ENCODE measurements at places on chromosomes 11 and 22.

GRCh38 chr11:129698212-129698611, 117.4 kb upstream of the TMEM45B start:
- no peak for DNase-seq

- no peak for DNase-seq
These were observed 60.1 kb upstream of the MPEG1 start for GRCh38 chr11:59272771-59273372.

GRCh38 chr11:19419808-19420207, 179.1 kb upstream of the E2F8 start:
- no peak for DNase-seq

GRCh38 chr22:44429941-44430587, 68.0 kb downstream of the RTL6 start:
- no peak for DNase-seq

DNA sequence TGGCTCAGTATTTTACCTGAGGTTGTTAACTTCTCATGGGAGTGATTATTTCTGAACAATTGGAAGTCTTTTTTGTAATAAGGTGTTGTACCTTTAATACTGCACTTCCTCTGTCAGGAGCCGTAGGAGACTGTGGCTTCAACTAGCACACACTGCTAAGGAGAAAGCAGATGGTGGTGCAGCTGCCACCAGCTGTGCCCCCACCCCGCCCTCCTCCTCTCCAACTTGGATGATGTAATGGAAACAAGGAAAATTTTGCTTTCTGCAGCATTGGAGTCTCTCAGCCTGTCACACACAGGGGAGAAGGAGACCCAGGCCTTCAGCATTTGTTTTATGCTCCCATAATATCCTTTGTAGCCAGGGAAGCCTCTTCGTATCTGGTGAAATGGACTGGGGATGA, 91.2 kb downstream of the TEAD1 start:
- DNase-seq: peak; percentile 39

DNA sequence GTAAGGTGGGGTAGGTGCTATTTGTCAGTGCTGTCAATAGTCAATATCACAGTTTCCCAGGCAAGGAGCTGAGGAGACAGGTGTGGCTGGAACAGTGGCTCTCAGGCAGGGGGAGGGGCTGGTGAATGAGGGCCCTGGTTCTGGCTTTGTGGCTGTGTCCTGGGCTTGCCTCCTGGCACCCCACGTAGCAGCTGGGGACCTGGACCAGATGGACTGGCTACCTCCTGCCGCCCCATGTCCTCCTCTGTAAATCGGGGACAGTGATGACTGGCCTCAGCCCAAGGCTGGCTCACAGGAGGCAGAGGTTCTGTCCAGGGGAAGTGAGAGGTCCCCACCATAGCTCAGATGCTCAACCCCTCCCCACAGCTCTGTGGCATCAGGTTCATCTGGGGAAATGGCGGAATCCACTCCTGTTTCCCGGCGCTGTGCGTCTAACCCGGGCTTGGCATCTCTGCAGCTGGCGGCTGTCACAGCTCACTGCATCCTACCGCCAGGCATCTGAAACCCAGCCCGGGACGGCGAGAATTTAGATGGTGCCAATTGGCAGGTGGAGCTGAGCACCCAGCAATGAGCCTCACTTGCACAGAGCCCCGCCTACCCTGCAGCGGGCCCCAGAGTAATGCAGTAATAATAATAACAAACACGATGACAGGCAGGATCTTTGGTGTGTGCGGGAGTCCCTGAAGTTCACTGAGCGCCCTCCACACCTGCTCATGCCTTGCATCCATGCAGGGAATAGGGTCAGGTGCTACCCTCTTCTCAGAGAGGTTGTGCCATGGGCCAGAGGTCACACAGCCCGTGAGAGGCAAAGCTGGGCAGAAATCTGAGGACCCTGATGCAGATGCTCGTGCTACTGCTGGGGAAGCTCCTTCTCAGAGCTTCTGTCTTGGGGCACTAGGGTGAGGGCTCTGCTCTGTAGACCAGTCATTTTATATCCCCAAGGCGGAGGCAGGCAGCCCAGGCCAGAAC, 27.8 kb upstream of the SHISAL1 start:
- peak; percentile 16 for DNase-seq

GRCh38 chr11:116927163-116927974, 89.9 kb upstream of the APOA1 start:
- no peak for DNase-seq

DNA sequence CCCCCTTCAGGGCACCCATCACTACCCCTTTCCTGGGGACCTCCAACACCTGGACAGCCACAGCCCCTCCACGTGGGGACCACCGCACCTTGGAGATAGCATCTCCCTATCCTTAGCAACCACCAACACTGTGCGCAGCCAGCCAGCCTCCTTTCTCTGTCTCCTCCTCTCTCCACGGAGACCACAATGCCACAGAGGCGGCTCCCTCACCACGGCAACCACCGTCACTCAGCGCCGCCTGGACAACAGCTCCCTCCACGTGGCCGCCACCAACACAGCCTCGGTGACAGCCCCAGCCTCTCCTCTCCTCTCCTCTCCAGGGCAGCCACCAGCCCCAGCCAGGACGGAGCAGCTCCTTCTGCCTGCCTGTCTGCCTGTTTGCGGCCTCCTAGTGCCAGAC, 10.5 kb downstream of the ELFN2 start:
- DNase-seq: peak; percentile 86

- DNase-seq: no peak
These were observed 7.2 kb downstream of the TTLL1 start for GRCh38 chr22:43081968-43082367.

- DNase-seq: no peak
These were observed 71.8 kb downstream of the GGTLC2 start for GRCh38 chr22:22716136-22716665.

DNA sequence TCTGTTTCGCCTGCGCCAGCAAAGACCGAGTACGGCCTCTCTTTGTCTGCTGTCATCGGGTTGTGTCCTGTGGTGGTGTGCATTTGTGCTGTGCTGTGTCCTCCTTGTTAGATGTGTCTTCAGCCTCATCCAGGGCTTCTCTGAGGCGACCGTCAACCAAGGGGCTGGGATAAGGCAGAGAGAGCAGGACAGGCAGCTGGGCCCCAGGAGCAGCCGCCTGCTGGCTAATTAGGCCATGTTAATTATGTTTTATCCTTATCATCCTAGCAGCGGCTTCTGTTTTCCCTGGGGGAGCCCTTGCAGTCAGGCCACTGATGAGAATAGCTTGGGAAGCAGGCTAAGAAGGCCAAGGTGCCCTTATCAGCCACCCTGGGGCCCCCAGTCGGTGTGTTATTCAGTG, 40.7 kb upstream of the TTC12 start:
- no peak for DNase-seq

DNA sequence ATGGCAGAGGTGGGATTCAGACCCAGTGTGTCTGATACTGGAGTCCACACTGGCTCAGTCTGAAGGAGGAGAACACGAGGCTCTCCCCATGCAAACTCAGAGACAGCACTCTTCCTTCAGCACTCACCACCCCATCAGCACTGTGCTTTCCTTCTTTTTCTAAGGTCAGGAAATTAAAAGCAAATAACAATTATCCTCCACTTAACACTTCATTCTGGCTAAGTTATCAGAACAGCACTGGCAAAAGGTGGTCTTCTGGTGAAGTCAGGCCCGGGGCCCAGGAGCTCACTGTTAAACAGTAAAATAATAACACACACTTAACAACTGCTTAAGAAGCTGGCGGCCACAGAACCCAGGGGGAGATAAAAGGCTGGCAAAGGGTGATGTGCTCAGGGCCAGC, 107.1 kb downstream of the NAT10 start:
- no peak for DNase-seq

DNA sequence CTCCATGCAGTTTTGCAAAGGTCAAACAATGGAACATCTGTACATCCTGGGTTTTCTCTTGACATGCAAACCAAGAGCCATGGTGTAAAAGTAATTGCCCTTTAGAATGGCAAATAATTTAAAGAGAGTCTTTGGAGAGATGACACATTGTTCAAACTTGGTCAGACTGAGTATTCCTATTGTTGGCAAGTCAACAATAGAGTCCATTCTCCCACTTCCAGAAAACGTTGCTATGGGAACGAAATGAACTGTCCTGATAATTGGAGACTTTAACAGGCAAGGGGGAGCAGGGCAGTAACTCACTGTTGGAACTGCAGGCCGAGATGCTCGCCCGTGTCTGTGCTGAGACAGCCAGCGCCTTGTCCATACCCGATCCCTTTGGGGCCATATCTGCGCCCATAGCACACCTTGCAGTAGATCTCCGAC, 13.9 kb downstream of the CSRP3 start:
- peak; percentile 84 for DNase-seq

- no peak for DNase-seq
These were observed 12.4 kb upstream of the HTATIP2 start for GRCh38 chr11:20351136-20351535.

- DNase-seq: no peak
These were observed 10.9 kb downstream of the PDGFD start for GRCh38 chr11:104152941-104153505.

DNA sequence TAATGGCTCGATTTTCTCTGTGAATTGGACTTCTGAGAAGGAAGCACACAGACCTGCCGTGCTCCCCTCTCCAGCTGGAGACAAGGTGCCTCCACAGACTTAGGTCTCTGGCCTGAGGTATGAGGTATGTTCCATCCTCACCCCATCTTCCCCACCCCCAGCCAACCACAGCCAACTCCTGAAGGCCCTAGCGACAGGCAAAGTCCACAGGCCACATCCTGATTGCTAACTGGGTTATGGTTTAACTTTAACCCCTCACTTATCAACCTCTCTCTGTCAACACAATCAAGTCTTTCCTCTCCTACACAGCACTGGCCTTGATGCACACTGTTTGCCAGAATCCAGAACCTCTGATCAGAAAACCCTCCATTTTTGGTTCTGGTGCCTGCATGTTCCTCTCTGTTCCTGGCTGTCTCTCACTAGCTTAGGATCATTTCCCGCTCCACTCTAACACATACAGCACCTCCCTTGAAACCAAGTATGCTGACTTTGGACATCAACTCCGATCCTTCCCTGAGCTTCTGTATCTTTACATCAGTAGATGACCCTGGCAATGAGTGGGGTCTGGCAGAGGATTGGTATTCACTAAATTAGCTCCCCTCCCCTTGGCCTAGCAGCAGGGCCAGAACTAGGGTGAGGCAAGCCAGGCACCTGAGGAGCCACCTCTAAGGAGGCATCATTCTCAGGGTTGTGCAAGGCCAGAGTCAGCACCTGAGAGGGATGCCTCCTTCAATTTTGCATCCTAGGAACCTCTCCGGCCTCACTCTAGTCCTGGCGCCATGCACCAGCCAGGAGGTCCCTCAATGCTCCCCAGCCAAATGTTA, 22.0 kb downstream of the JAML start:
- no peak for DNase-seq

- DNase-seq: peak; percentile 51
These were observed 37.1 kb downstream of the RNF141 start for GRCh38 chr11:10503777-10504480.

DNA sequence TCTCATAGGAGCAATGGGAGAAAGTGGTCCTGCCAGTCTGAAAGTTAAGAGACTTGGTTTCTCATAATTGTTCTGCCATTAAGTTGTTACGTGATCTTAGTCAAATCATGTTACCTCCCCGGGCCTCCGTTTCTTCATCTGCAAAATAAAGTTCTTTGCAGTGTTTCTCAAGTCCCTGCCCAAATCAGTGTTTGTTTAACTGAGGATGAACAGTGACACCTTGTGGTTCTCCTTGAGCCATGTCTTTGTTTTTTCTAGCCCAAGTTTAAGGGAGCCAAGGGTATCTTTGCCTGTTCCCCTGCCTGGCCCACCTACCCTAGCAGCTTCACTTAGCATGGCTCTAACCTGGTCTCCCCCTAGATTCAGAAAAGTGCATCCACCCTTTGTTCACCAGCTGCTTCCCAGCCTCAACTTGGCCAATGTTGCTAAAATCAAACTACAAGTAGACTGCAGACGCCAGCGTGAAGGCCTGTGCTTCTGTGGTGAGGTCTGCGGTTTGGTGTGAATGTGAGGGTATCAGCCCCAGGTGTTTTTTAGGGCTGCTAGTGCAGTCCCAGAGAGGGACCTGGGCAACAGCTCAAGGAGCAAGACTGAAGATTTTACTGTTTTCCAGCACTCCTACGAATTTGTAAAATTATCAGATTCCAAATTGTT, 35.5 kb downstream of the FZD4 start:
- peak; percentile 56 for DNase-seq

DNA sequence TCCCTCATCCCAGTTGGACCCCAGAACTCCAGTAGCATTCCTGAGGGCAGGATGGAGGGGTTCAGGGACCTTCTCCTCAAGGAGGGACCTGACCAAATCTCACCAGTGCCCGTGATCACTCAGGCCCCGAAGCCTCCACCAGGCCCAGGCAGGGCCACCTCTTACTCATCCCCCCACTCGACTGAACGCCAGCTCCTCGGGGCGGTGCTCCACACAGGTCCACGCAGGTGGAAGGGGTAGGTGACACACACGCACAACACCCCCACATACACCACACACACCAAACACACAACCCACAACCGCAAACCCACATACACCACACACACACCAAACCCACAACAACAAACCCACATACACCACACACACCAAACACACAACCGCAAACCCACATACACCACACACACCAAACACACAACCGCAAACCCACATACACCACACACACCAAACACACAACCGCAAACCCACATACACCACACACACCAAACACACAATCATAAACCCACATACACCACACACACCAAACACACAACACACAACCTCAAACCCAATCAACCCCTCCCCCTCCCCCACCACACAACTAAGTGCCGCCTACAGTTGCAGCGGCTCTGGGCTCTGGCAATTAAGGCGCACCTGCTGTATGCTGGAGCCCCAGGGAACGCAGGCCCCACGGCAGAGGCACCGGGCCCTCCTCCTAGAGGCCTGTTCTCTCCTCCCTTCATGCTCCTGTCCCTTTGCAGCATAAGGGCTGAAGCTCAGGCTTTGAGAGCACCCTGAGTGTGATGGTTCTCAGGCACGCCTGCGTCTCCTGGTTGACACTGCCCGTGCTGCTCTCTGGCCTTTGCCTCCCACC, 1318.1 kb downstream of the TBC1D22A start:
- no peak for DNase-seq

DNA sequence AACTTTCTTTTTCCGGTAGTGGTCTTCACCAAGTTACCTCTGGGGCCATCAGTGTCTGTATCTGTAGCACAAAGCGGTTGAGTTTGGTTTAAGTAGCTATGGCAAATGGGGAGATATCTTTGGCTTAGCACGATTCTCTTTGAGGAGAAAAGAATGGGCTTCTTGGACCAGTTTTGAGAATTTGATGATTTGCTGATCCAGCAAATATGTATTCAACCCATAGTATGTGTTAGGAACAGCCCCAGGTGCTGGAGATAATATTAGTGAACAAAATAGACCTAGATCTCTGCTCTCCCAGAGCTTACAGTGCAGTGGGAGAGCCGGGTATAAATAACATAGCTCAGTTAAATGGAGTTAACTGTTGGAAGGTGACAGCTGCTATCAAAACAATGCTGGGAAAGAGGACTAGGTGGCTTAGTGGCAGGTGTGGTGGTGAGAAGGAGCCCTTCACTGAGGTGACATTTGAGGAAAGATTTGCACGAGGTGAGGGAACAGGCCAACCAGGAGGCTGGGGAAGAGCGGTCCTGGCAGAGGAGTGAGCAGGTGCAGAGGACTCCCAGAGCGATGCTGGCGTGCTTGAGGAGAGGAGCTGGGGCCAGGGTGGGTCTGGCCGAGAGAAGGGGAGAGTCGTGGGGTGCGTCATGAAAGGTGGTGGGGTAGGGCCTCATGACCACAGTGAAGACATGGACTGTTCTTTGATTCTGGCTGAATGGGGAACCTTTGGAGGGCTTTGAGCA, 5.0 kb downstream of the TBC1D22A start:
- no peak for DNase-seq

GRCh38 chr11:119258983-119259382, 52.8 kb downstream of the CBL start:
- no peak for DNase-seq

- no peak for DNase-seq
These were observed 138.1 kb downstream of the SLC1A2 start for GRCh38 chr11:35281169-35281688.

All from Ammon's horn (tissue), 1 donor.